ENCODE measurements at places on chromosomes 6 and 20.

GRCh38 chr6:154229786-154230185 lies 126.8 kb downstream of the IPCEF1 start:
- peak; percentile 16 for DNase-seq

DNA sequence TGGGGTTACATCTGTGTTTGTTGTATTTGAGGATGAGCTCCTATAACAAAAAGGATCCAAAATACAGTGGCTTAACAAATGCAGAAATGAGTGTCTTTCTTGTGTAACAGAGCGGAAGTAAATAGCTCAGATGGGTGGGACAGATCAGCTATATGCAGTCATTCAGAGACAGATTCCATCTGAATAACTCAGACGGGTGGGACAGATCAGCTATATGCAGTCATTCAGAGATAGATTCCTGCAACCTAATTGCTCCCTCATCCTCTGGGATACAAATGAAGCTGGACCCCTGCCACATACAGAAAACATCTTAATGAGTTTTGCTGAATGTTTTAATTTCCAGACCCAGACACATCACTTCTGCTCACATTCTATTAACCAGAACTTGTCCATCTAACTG lies 332.3 kb downstream of the BCKDHB start:
- DNase-seq, result no peak

GRCh38 chr6:28634761-28635546 lies 109.3 kb downstream of the GPX5 start:
- no peak for DNase-seq

- no peak for DNase-seq
Observed at GRCh38 chr6:111683157-111683556, 77.5 kb upstream of the TRAF3IP2 start.

- DNase-seq, result peak; percentile 70
Observed at GRCh38 chr6:136719280-136720044, 72.8 kb downstream of the MAP3K5 start.

All from GM06990 (cell line).